Midbrain (tissue), 1 donor: ENCODE measurements at places on chromosomes 11 and 22.

DNA sequence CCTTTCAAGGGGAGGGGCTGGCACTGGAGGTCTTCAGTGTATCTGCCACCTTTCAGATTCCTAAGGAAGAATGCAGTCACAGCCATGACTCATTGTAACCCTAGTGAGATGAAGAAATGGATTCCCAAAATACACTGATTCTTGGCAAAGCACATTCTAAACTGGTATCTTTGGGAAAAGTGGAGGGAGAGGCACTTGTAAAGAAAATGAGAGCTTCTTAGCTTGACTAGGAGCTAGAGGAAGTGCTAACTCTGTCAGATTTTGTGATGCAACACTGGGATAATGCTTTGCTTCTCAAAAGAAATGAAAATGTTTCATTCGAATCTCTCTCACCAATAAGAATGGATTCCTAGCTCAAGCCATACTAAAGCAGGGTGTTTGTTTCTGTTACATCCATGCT, 14.3 kb downstream of the NRIP3 start:
- no peak for DNase-seq

- DNase-seq: peak; percentile 71
These were observed at the start of gene ADM for GRCh38 chr11:10304495-10305261. Gene ADM (plus strand): TSS chr11:10305073. CDS start chr11:10305701, 628 bp downstream.

DNA sequence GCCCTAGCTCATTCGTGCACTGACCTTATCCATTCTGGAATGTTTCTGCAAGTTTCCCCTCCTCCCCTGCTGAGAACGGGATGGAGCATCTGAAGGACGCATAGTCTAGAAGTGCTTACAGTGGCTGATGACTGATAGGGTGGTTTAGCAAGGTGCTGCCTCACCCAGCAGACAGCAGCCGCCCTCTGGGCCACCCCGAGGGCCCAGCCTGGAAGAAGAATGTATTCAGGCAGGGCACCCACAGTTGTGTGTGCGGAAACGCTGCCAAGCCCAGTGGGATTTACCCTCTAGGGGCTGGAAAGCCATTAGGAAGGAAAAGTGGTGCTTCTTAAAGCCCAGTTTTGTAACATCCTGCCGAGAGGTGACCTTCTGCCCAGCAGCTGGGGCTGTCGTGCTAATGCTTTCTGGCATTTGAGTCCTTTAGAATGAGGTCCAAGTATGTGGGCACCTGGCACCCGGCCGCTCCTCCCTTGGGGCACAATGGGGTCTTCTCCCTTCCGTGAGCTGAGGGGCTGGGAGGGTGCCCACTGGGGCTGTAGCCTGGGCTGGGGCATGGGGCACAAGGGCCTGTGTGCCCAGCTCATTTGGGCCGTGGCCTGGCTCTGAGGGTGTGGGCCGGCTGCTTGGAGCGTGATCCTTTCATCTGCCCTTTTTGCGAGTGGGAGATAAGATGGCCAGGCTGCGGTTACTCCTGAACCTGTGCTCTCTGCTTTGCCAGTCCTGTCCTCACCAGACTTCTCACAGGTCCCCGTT, 14.4 kb downstream of the FBLN1 start:
- DNase-seq: no peak

- DNase-seq: no peak
These were observed 56.8 kb downstream of the DGCR2 start for GRCh38 chr22:19065298-19065859.
